Midbrain (tissue), 1 donor: ENCODE measurements at places on chromosomes 11 and 22.

GRCh38 chr22:28604966-28605761 is 74.5 kb downstream of the TTC28 start:
- DNase-seq, result no peak

DNA sequence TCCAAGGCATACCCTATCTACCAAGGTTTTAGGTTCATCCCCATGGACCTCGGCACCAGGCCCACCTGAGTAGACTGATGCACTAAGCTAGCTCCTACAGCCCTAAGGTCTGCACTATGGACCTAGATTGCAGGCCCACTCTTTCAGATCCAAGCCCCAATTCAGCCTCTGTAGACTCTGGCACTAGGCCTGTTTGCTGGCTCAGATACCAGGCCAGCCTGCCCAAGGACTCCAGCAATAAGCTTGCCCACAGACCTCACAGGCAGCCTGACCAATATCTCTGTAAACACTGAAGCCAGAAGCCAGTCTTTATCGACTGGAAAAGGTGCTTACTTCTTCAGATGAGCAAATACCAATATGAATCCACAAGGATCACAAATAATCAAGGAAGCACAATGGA is 411.3 kb downstream of the INSC start:
- no peak for DNase-seq

- no peak for DNase-seq
Measured at GRCh38 chr11:128335729-128336128, 251.6 kb downstream of the ETS1 start.

DNA sequence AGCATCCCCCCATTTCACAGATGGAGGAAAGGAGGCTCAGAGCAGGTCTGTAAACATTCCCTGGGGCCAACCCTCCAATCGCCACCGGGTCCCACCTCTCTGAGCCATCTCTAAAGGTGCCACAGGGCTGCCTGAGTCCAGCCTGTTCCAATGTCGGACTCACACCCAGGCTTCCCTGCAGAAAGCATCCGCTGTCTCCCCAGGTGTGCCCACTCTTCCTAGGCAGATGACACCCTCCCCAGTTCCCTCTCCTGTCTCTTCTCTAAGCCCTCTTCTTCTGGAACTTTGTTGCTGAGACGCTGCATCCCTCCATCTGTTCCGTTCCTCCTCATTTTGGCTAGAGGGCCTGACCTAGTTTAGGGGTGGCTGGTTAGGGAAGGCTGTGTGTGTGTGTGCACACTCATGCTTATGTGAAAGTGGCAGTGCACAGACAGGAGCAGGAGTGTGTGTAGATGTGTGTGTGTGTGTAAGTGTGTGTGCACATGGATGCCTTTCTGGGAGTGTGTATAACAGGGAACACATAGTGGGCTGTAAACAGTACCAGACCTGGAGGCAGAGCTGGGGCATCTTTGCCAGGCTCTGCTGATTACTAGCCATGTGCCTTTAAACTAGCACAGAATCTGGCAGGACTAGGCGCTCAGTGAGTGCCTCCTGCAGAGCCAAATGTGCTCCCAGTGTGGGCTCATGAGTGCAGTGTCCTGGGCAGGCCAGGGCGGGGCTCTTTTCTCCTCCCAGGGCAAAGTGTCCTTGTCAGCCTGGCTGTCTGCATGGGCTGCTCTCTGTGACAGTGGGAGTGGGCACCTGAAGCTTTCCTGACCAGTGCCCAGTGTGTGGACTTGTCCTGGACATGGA is 77.3 kb upstream of the NECTIN1 start:
- DNase-seq, result no peak

- DNase-seq, result no peak
Measured at GRCh38 chr11:116958246-116958645, 120.8 kb upstream of the APOA1 start.

GRCh38 chr11:32178692-32179091 is 87.8 kb downstream of the RCN1 start:
- no peak for DNase-seq

GRCh38 chr11:65530157-65530496 is 5.2 kb downstream of the SCYL1 start:
- no peak for DNase-seq

- no peak for DNase-seq
Measured at GRCh38 chr11:58658623-58659022, 36.2 kb downstream of the CNTF start.

DNA sequence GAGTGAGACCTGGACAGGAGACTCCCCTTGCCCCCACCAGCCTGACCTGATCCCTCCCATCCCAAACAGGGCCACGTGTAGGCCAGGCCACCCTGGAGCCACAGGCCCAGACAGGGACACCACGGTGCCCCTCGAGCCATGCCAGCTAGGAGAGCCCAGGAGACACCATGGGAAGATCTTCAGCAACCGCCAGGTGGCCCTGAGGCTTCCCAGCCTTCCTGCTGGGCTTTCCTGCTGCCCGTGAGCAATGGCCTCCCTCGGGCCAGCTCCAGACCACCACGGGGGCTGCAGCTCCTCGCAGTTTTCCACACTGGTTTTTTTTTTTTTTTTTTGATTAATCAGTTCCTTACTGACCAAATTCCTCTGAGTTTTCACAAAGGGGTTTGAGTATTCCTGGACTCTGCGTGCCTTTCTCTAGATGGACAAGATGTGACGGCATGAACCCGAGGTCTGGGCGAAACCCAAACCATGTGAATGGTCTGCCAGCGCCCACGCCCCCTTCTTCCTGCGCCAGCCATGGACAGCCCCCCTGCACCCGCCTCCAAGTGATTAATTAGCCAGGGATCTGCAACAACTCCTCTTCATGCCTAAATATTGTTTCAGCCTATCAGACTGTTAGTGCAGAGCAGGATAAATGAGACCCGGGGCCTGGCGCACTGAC is 40.9 kb downstream of the TBX1 start:
- no peak for DNase-seq

DNA sequence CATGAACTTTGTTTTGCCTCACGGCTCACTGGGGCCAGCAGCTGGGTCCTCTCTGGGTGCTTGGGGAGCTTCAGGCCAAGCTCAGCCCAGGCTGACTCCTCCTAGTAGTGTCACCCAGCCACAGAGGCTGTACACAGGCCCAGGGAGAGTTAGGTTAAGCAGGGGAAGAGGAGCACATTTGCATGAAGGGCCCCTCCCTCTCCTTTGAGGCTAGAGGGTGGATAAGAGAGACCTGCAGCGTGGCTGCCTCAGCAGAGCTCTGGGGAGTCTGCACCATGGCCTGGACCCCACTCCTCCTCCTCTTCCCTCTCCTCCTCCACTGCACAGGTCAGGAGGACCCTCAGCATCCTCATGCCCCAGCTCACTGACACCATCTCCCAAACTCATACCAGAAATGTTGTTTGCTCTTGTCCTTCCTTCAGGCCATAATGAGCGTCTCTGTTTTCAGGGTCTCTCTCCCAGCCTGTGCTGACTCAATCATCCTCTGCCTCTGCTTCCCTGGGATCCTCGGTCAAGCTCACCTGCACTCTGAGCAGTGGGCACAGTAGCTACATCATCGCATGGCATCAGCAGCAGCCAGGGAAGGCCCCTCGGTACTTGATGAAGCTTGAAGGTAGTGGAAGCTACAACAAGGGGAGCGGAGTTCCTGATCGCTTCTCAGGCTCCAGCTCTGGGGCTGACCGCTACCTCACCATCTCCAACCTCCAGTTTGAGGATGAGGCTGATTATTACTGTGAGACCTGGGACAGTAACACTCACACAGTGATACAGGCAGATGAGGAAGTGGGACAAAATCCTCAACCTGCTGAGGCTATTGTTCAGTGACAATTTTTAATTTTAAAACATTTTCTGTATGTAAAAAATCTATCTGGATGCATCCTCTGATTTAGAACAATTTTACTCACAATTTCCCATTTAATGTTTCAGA is 82.4 kb upstream of the VPREB1 start:
- no peak for DNase-seq

GRCh38 chr22:39946503-39947219 is 13.5 kb upstream of the TMA7B start:
- DNase-seq, result peak; percentile 9

DNA sequence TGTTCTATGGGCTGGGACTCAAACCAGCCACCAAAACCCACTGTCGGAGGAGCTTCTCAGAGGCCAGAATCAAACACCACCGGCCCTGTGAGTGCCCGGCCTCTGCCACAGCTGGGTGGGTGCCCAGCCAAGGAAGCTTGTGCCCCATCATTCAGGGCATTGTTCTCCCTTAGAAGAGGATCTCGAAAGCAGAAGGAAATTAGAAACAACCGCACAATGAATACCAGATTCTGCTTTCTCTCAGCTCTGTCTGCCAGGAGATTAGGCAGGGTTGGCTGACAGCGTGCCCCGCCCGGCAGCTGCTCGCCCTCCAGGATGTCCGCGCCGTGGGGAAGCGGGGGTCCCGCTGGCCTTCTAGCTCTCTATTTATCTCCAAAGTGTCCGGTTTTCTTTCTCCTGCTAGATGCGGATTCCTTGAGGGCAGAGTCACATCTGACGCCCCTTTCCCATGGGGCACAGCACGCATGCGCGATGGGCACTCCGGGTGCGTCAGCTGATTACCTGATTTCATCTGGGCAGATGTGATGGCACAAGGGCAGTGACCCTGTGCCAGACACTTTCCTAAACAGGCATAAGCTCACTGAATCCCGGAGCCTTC is 25.5 kb downstream of the SCGB1A1 start:
- DNase-seq, result peak; percentile 84

- DNase-seq, result no peak
Measured at GRCh38 chr11:19352771-19353160, 112.0 kb upstream of the E2F8 start.
